ENCODE measurements at places on chromosomes 13 and 19.

GRCh38 chr13:113087923-113088690 lies 17.5 kb upstream of the F7 start:
- DNase-seq, result no peak

- DNase-seq, result peak; percentile 9
These were observed 641.0 kb upstream of the ARGLU1 start for GRCh38 chr13:107208889-107209288.

DNA sequence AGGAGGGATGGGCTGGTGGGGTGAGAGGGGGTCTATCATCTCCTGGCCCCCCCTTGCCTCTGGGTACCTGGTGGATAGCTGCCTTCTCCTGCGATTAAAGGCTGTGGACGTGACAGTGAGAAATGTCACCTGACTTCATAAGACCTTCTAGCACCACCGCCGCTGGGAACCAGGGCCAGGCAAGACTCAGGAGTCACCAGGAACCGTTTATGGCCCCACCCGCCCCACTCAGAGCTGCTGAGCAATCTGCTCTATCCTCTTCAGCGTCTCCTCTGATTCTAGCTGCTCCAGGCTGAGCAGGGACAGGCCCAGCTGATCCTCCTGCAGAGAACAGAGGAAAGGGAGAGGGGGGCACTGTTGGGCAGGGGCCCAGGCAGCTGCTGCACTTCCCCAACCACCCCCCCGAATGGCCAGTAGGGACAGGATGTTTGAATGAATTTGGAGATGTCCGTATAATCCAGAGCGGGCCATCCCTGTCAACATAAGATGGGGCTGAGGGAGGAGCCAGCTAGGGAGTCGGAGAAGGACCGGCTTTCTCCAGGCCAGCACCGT lies 10.9 kb downstream of the KLC3 start:
- no peak for DNase-seq

- no peak for DNase-seq
These were observed 1272.9 kb downstream of the EFNB2 start for GRCh38 chr13:105262579-105262978.

DNA sequence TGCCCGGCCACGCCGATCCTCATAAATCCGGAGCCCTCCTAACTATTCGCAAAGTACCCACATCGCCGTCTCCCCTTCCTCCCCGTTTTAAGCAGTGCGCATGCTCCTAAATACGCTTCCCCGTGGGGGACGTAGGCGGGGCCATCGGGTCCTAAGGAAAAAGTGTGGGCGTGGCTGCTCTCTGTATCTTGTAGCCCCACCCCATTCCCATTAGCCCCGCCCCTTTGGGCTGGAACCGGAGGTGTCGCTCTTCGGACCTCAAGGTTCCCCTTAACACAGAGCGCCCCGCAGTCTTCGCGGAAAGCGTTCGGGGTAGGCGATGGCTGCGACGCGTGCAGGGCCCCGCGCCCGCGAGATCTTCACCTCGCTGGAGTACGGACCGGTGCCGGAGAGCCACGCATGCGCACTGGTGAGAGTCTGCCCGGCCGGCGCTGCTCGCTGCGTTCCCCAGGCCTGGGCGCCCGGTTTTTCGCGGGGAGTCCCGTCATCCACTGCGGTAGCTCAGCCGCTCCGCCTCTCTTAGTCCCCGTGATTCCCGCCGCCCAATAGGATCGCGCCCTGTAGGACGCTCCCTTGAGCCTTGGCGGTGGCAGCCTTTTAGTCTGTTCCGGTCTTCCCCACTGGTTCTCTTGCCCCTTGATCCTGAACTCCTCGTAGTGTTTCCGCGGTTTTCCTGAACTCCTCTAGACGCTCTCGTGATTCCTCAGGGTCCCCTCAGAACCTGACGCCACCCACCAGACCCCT lies at the start of gene ALDH16A1:
TSS of gene ALDH16A1 (plus strand) at position 213 of the 744 bp plus-strand sequence. CDS start at position 320, 107 bp downstream.
- DNase-seq, result peak; percentile 97

DNA sequence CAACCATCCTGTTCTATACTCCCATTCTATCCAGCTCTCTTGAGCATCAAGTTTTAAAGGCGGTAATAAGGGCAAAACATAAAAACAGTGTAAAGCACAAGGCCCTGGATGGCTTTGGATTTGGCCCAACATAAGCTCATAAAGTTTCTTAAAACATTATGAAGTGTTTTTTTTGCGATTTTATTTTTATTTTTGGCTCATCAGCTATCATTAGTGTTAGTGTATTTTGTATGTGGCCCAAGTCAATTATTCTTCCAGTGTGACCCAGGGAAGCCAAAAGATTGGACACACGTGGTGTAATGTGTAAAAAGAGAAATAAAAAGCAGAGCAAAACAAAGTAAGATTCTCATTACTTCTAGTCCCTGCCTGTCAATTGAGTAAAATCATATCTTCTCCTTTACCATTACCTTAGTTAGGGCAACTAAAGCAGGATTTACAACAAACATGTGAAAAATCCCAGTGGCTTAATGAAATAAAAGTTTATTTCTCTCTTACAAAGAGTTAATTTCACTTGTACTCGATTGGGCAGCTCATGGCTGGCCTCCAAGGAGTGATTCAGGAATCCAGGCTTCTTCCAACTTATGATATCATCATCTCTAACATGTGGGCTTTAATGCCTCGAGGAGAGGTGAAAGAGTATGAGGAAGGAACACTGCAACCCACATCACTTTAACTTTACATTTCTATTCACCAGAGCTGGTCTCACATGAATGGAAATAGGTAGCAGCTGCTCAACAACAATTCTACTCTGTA lies 725.2 kb upstream of the SLITRK1 start:
- DNase-seq, result no peak

- DNase-seq, result no peak
These were observed 399.5 kb upstream of the ARGLU1 start for GRCh38 chr13:106967391-106967790.

DNA sequence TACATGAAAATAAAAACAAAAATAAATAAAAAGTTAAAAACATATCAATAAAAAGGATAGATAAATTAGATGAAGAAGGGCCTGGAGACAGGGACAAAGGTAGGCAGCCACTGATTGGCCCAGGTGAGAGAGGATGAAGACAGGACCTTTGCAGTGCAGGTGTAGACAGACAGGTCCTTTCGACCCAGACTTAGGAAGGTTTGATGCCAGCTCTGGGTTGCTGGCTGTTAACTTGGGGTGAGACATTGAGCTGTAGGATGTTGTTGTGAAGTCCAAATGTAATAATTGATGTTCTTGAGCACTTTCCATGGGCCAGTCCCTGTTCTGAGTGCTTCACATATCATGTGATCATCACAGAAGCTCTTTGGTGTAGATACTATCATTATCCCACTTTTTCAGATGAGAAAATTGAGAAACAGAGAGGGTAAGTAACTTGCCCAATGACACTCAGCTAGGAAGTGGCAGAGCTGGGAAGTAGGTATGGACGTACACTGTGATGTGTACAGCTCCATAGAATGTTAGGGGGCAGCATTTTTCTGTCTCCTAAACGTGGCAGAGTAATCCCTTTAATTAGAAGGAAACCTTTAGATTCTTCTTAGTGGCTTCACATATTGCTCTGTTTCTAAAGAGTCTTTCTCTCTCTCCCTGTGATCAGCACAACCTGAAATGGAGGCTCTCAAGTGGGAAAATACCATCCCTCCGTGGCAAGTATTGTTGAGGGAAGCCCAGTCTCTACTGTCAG lies 76.0 kb upstream of the STK24 start:
- DNase-seq, result no peak

DNA sequence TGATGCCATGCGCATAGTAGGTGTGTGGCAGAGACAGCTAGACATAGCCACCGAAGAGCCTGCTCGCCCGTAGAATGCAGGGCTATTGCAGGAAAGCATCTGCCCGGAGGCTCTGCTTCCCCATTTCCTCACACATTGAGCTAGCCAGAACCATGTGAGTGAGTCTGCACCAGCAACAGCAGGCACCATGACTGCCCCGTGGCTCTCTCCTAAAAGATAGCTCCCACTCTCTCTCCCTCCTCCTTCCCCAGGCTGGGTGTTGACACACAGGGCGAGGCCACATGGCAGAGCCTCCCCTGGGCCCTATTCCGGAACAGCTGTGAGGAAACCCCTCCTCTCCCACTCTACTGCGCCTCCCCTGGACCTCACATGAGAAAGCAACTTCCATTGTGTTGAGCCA lies 52.3 kb upstream of the ATP12A start:
- DNase-seq, result no peak

DNA sequence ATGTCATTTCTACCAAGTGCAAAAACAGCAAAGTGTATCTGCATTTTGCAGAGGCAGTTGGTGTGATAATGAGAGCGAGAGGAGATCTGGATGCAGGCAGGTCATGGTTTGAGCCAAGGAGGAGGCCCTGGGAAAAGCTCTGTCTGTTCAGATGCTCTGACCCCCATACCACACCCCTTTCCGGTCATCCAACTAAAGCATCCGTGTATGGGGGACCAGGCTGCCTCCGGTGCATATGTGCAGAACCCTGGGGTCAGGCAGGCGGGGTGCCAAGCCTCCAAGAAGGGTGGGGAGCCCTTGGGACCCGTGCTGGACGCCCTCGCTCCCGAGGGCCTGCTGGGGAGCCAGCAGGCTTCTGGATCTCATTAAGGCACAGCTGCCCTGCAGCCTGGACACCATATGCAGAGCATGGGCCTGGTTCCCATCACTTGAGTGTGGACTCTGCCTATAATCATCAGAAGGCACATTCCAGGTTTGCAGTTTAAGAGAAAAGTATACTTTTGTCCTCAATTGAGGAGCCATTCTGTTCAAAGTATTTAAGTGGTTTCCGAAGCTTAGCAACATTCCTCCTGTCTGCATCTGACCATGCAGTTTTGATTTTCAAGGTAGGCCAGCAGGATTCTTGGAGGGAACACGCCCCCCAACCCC lies 56.1 kb downstream of the ALOX5AP start:
- DNase-seq, result no peak

- DNase-seq, result peak; percentile 90
These were observed 811 bp upstream of the PRMT1 start for GRCh38 chr19:49676136-49676783.

DNA sequence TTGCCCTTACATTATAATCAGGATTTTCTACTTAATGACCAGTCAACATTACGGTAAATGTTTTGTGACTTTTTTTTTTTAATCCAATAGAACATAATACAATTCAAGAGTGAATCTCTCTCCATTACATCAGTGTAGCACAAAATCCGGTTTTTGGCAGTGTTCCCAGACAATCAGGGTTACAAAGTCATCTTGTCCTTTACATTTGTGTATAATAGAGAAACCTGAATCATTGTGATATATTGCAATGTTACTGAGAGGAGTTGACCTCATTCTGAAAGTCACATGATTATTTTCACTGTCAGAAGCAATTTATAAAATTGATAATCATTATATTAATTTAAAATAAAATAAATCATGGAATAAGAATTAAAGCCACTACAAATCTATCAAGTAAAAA lies 1346.0 kb upstream of the SPRY2 start:
- DNase-seq, result peak; percentile 68

DNA sequence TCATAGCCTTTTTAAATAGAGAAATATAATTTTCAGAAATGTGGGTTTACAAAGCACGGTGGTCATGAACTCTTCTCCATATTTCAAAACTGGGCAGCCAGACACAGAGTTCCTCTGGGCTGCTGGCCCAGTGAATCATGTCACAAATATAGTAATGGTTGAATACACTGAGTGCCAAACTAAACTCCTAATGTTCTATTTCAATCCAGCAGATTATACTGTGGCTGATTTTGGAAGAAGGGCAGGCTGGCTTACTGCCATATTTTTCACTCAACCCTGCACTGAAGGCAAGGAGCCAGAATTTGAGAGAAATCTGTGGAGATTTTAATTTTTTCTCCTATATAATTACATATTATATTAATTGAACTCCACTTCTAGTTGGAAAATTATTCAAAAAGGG lies 17.0 kb upstream of the PRR20A start:
- DNase-seq, result peak; percentile 71

GRCh38 chr13:79869326-79869725 lies 388.4 kb downstream of the NDFIP2 start:
- no peak for DNase-seq

DNA sequence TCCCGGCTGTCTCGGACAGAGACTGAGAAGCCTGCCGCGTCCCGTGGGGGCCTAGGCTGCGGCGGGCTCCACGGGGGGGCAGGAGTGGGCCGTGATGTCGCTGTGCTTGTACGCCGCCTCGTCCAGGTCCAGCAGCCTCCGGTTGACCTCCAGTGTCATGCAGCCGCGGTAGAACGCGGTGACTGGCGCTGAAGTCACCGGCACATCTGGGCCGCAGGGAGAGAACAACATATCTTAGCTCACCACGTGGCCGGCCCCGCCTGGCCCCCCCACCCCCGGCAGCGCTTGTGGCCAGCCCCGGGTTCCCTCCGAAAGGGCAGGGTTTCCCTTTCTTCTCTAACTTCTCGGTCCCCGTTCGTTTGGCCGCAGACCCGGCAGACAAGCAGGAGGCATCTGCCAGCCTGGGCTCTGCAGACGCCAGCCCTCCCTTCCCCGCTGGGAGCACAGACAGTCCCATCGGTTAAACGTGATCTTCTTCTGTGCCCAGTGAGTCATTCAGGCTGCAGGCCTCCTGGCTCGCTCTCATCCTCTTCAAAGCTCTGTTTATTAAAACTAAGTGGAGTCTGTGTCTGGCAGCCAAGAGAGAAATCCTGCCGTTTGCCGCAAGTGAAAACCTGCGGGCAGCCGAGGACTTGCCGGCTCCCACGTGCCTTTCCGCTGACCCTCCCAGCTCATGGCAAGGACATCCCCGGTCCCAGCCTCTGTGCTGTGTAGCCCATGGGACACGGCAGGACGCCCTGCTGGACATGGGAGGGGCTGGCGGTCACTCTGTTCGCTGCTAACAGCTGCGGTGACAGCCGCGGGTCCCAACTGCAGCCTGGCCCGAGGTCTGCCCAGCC lies 42.8 kb downstream of the GAS6 start:
- DNase-seq, result no peak

- DNase-seq, result peak; percentile 30
These were observed 1.2 kb downstream of the RCBTB2 start for GRCh38 chr13:48531416-48532255.

DNA sequence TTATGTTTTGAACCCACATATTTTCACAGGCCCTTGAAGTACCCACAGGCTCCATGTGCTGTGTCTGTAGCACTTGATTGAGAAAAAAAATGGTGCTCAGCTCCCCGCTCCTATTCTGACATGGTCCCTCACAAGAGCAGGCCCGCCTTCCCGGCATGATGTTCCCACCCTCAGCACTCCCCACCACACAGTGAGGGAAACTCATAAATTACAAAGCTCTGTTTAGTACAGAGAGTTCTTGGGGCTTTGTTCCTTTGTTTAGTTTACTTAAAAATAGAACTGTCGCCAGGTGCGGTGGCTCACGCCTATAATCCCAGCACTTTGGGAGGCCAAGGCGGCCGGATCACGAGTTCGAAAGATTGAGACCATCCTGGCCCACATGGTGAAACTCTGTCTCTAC lies 25.9 kb upstream of the ABCC4 start:
- no peak for DNase-seq

- no peak for DNase-seq
These were observed 5.5 kb upstream of the TMTC4 start for GRCh38 chr13:100680131-100680530.

- no peak for DNase-seq
These were observed 87.3 kb downstream of the FNDC3A start for GRCh38 chr13:49063011-49063410.

- DNase-seq, result no peak
These were observed 593.8 kb downstream of the OLFM4 start for GRCh38 chr13:53622456-53622855.

- peak; percentile 41 for DNase-seq
These were observed 222.4 kb downstream of the NBEA start for GRCh38 chr13:35164324-35164932.

- DNase-seq, result no peak
These were observed 66.7 kb downstream of the RFC3 start for GRCh38 chr13:33884531-33885220.

All from NCI-H2081 (cell line).